ENCODE measurements at places on chromosomes 16 and 17.

DNA sequence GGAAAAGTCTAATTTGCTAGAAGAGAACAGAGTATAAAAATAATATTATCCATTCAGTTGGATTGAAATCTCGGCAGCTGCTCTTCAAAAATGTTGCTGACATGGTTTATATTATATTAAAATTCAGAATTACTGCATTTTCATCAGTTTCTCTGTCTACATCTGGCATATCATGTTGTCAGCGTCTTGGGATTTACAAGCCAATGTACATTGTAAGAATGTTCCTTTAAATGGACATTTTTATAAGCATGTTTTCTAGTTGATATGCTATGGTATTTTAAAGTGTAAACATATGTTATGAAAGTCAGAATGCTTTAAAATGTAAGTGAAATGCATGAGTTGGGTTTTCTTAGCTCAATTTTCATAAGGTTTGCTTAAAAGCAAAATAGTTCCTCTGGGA lies 528.1 kb upstream of the CDH8 start:
- no peak for DNase-seq

GRCh38 chr17:79864617-79865250 lies 25.5 kb upstream of the CBX4 start:
- no peak for DNase-seq

GRCh38 chr17:57905875-57906455 lies 49.2 kb downstream of the CUEDC1 start:
- DNase-seq: no peak

- DNase-seq: no peak
Measured at GRCh38 chr17:77087650-77088454, 52.9 kb upstream of the SEC14L1 start.

- DNase-seq: no peak
Measured at GRCh38 chr17:36030956-36031355, 13.2 kb upstream of the CCL23 start.

- no peak for DNase-seq
Measured at GRCh38 chr17:9401434-9401833, 174.2 kb downstream of the STX8 start.

- DNase-seq: no peak
Measured at GRCh38 chr17:78134899-78135385, 4.4 kb downstream of the TMC8 start.

GRCh38 chr16:84700446-84701300 lies 873 bp downstream of the USP10 start:
- DNase-seq: peak; percentile 46

DNA sequence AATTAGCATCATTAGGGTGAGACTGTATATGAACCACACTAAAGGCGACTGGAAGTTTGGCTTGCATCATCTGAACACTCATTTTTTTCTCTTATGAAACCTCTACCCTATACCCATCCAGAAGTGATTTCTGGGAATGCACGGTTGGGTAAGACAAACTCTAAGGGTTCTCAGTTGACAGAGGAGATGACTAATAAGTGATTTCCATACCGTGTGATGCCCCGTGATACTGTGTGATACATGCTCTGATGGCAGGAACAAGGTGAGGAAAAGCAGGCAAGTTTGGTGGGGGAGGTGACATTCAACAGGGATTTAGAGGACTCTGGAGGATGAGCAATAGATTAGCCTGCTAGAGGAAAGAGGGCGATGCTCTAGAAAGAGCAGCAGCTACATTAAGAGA lies 156.4 kb upstream of the CCL2 start:
- DNase-seq: no peak

DNA sequence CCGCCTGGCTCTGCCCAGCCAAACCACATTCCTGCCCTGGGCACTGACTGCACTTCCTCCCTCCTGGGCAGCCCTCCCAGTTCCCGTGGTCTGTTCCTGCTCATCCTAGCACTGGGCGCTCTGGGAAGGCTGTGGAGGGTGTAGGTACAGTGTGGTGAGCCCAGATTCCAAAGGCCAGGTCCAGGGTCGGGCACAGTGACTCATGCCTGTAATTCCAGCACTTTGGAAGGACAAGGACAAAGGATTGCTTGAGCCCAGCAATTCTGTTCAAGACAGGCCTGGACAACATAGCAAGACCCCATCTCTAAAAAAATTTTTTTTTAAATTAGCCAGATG lies 30.6 kb downstream of the C16orf74 start:
- peak; percentile 91 for DNase-seq

GRCh38 chr17:39198186-39198566 lies 707 bp upstream of the CACNB1 start:
- no peak for DNase-seq

Measured in right lobe of liver (tissue), 6 donors.